ENCODE measurements at places on chromosomes 7 and 10.

DNA sequence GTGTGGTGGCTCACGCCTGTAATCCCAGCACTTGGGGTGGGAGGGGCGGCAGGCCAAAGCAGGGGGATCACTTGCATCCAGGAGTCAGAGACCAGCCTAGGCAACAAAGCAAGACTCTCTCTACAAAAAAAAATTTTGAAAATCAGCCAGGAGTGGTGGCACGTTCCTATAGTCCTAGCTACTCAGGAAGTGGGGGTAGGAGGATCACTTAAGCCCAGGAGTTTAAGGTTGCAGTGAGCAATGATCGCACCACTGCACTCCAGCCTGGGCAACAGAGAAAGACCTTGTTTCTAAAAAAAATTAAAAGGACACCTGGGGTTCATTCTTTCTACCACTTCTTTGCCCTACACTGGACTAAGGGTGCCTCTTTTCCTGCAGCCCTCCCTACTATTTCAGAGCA, 15.1 kb downstream of the WAPL start:
- DNase-seq = no peak

- DNase-seq = no peak
Measured at GRCh38 chr10:76906256-76906655, 731.4 kb downstream of the KCNMA1 start.

- DNase-seq = no peak
Measured at GRCh38 chr7:55474944-55475854, 97.1 kb downstream of the VOPP1 start.

DNA sequence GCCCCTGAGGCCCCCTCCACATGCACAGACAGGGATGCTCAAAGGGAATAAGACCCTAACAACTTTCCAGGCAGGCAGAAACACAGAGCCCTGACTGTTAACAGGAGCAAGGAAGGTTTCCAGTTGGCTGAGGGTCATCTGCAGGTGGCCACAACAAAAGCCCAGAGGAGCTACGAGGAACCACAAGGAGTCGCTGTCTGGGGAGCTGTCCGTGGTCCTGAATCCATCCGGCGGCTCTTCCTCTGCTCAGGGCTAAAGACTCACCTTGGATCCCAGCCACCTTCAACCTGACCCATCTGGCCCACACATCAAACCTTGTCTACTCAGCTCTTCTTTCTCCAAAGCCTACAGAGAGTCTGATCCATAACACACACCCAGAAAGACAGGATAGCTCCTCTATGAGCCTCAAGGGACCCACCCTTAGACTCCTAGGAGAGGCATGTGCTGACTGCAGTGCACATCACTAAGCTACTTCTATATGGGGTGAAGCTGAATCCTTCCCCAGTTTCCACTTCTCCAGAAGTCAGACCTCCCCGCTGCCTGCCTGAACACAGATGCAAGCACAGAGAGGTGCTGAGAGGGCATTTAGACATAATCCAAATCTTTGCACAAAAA, 104.0 kb downstream of the SLIT1 start:
- DNase-seq = peak; percentile 49
